ENCODE measurements at places on chromosomes 6 and 20.

- DNase-seq: no peak
These were observed 228.6 kb upstream of the JARID2 start for GRCh38 chr6:15017261-15017660.

GRCh38 chr6:14269436-14269835 is 151.9 kb downstream of the CD83 start:
- no peak for DNase-seq

- no peak for DNase-seq
These were observed 38.5 kb downstream of the PTGIS start for GRCh38 chr20:49529470-49529869.

GRCh38 chr20:61666471-61666832 is 399.2 kb downstream of the TAF4 start:
- no peak for DNase-seq

GRCh38 chr6:30348957-30349356 is 4.0 kb downstream of the RPP21 start:
- DNase-seq: no peak

DNA sequence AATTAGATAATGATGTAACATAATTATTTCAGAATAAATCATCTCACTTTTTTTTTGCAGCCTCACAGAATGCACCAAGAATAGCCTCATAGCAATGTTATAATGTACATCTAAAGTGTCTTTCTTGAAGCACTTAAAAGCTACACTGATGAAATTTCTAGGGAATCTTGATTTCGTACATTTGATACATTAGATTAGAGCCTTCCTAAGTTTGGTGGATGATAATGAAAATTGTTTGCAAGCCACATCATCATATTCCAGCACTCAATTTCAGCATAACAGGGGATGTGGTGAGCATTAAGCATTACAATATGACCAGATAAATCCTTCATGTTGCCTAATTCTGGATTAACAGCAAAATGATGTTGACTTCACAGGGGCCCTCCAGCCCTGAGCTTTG is 9.7 kb upstream of the METTL24 start:
- no peak for DNase-seq

DNA sequence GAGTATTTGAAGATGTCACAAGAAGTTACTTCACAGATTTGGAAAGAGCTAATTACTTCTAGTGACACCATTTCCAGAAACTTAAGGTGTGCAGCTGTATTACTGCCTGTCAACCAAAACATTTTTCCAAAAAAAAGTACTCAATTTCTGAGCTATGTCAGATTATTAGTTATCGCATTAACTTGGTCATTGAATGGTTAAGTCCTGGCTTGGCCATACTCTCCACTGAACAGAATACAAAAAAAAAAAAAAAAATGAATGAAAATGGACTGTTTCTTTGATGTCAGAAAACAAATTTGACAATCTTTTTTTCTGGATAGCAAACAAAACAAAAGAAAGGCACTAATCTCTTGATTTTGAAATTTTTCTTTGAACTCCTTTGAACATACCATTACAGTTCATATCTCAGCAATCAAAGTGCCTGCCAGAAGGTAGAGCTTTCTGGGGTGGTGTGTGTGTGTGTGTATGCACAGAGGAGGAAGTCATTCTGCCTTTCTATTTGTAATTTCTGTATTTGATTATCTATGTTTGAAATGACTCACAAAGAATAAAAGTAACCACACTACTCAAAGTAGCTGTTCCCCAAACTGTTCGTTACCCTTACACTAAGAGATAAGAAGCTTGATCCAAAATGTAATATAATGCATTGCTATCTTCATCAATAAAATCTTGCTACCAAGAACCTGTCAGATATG is 210.8 kb upstream of the FUT9 start:
- no peak for DNase-seq

DNA sequence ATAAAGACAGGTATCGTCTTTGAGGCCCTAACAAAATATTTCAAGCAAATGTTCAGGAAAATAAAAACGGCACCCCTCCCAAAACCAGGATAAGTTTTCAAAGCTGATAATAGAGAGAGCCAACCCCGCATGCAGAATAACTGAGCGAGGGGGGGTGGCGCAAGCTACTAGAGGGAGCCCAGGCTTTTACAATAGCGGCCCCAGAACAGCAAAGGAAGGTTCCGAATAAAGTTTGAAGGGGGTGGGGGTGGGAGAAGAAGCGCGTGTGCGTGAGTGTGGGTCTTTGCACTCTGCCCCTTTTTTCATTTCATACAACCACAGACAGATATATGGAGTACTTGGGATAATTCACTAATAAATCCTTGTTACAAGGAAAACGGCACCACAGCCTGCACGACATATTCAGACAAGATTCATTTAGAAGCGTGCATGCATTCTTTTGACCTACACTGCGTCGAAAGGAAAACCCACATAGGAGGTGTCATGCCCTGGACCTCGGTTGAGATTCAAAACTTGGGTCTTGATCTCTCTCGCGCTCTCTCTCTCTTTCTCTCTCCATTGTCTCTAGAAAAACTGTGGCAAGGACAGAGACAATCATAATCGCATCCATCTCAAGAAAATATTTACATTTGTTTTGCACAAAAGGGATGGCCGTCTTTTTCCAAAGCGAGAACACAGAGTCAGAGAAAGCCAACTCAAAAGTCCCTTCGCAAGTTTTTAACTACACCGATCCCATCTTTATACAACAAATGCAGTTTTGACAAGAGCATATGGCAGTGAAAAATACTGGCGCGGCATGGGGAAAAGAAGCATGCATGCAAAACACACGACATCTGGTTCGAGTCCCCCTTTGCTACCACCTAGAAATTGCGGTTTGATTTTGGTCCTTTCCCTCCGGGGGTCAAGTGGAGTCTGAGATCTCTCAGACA is 1.6 kb downstream of the OLIG3 start:
- DNase-seq: no peak

DNA sequence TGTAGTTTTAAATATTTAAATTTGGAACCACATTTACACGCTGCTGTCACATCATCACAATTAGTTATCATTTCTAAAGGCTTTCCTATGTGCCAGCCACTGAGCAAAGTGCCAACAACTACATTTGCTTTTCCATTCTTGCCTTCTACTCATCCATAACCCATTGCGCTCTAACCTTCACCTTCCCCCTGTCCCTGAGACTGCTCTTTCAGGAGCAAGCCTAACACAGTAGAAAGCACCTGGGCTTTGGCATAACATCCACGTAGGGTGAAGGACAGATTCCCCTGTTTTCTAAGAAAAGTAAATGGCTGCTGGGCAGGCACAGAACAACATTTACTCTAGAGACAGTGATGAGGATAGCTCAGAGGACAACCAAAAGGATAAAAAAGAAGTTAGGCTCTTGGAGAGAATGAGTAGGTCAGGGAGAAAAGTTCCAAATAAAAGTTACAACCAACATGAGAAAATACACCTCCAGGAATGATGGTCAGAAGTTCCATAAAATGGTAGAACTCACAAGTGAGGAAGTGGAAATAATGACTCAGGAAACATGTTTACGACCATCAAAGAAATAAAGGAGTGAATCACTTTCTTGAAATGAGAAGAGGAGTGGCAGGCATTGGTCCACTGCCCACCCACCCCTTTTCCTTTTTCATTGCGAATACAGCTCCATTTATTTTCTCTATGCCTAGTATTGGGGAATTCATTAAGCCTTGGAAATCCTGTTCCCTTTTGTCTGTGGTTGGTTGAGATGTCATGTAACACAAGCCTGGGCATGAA is 77.2 kb downstream of the PFDN4 start:
- no peak for DNase-seq

- DNase-seq: no peak
These were observed 539.1 kb downstream of the CD83 start for GRCh38 chr6:14656649-14657048.

- no peak for DNase-seq
These were observed 950 bp downstream of the KCTD20 start for GRCh38 chr6:36443471-36444428.

GRCh38 chr6:145206247-145206907 is 528.9 kb downstream of the EPM2A start:
- no peak for DNase-seq

DNA sequence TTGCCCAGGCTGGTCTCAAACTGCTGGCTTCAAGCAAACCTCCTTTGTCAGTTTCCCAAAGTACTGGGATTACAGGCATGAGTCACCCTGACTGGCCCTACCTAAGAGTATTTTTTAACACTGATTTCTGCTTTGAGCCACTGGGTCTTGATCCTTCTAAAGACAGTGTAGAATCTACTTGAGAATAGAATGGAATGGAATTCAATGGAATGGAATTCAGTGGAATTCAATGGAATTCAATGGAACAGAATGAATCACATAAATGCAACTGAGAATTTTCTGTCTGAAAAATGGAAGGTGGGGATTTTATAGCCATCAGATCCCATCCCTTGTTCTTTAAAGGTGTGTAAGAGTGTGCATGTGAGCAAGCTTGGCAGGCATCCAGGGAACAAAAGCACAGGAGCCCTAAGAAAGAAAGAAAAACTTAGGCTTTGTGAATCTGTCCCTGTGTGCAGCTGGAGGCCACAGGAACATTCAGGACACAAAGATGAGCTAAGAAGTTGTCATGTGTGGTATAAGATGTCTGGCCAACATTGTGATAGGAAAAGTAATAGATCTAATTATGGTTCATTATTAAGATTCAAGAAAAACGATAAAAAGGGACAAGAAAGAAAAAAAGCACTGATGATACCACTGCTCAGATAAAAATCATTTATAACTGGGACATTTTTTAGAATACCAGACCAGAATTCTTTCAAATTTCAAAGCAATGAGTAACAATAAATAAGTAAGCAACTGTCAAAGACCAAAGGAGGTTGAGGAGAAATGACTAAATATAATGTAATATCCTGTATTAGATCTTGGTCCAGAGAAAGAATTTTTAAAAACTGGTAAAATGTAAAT is 681.0 kb upstream of the GJE1 start:
- DNase-seq: no peak

- DNase-seq: no peak
These were observed 60.3 kb downstream of the ME1 start for GRCh38 chr6:83370567-83370966.

GRCh38 chr20:63544958-63545516 is 2.5 kb downstream of the SRMS start:
- DNase-seq: no peak

DNA sequence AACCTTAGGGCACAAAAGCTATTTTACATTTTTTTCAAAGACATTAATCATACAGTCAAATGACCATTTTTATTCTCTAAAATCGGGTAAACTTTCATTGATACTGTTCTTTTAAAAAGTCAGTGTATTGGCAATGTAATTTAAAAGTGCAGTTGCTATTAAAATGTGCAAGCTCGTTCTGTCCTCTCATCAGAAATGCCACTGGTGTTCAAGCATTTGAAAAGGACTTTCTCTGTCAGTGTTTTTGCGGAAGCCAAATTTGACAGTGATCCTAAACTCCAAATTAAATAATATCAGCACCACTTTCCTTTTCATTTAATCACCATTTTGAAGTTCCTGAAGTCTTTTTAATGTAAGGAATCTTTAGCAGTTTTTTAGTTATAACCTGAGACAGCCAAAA is 69.6 kb downstream of the AFG1L start:
- DNase-seq: no peak

GRCh38 chr6:93701526-93701925 is 282.2 kb upstream of the EPHA7 start:
- no peak for DNase-seq

GRCh38 chr20:58897488-58897887 is 45.0 kb downstream of the GNAS start:
- DNase-seq: no peak

- no peak for DNase-seq
These were observed 24.8 kb upstream of the MYT1 start for GRCh38 chr20:64139199-64140060.

DNA sequence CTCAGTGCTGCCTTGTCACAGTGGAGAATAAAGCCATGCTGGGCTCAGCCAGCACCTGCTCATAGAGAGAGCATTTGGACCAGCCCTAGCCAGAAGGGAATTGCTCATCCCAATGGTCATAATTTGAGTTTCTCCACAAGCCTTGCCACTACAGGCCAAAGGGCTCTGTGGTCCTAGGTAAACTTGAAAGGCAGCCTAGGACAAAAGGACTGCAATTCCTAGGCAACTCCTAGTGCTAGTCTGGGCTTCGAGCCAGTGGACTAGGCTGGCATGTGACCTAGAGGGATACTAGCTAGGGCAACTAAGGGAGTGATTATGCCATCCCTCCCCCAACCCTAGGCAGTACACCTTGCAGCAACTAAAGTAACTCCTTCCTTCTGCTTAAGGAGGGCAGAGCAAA is 516.2 kb downstream of the BCKDHB start:
- no peak for DNase-seq

DNA sequence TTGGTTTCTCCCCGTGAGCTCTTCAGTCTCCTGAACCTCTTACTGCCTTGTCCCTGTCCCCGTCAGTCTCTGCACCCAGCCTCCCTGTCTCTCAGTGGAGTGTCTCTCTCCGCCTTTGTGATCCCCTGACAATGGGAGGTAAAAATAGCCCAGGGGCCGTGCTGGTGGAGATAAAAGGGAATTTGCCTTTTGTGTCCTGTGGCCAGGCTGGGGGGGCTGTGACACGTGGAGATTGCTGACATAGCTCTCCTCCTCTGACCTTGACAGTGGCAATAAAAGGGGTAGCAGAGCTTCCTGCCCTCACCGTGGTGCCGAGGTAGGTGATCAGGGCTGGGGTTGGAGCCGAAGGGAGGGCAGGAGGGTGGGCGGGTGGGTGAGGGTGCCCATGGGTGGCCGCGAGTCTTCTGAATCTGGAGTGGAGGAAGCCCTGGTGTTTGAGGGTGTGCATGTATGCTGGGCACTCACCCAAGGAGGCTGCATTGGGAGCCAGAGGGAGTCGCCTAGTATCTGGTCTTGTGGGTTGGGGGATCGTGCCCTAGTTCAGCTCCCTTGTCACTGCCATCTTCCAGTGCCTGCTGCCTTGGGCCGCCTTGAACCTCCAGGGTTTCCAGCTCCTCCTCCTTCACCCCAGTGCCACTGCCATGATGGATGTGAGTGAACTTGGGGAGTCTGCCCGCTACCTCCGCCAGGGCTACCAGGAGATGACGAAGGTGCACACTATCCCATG is 21.9 kb downstream of the MYH7B start:
- DNase-seq: no peak

DNA sequence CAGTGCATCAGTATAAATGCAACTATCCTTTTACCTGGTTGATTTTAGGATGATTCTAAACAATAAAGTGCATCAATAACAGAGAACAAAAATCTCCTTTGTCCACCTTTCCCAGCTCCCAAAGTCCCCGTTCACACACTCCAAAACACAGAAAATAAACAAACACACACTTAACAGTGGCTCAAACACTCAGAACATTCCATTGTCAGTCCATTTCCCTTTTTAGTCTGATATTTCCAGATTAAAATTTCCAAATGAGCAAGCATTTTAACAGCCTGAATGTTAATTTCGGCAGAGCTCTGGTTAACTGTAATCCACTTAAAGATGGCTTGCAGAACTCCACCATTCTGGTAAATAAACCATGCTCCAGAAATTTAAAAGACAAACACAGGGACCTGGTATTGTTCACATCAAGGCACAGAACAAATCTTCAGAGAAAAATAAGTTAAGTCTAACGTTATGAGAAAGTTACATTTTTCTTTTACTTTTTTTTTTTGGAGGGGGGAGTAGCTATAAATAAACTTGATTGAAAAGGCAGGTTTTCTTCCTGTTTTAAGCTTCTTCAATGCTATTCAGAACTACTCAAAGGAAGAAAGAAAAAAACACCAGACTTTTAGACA is 100.8 kb downstream of the DST start:
- no peak for DNase-seq
